Calu3 (cell line): ENCODE measurements at places on chromosomes 16 and 17.

GRCh38 chr16:25912321-25912720 lies 220.6 kb downstream of the HS3ST4 start:
- DNase-seq = no peak

GRCh38 chr16:4060823-4061222 lies 55.4 kb downstream of the ADCY9 start:
- DNase-seq = no peak

DNA sequence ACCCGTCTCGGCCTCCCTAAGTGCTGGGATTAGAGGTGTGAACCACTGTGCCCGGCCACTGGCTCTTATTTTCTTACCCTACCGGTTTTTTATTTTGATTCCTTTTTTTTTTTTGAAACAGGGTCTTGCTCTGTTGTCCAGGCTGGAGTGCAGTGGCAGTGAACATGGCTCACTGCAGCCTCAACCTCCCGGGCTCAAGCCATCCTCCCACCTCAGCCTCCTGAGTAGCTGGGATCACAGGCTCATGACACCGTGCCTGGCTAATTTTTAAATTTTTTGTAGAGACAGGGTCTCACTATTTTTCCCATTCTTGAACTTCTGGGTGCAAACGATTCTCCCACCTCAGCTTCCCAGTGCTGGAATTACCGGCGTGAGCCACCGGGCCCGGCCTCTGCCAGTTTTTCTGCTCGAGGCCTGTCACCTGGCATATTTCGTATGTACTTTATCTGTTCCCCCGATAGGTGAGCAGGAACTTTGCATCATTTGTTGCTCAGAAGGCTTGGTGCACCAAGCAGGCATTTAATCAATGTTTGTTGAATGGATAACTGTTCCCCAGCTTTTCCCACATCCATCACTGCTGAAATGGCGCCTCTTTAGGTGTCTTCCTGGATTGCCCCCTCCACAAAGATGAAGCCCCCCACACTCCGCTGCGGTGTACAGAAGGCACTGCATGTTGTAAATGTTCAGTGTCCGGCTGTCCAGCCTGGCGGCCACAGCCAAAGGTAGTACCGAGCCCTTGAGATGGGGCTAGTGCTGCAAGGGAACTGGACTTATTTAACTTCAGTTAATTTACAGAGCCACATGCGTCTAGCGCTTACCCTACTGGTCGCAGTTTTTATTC lies 858 bp upstream of the TELO2 start:
- no peak for DNase-seq

GRCh38 chr16:50035468-50035992 lies 10.5 kb downstream of the CNEP1R1 start:
- no peak for DNase-seq

DNA sequence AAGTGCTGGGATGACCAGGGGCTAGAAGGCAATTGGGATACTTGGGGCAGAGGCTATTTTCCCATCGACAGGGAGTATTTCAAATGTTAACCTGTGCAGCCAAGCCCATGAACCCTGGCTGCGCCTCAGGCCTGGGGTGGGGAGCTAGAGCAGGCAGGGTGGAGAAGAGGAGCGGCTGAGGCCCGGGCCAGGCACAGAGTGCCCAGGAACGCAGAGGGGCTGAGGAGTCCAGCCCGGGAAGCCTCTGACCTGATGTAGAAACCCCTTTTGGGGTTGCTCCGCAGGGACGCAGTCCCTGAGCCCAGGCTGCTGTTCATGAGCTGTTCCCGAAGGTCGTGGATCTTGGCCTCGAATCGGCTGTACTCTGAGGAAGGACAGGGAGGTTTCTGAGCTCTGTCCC lies 16.8 kb upstream of the ASGR1 start:
- DNase-seq = no peak

DNA sequence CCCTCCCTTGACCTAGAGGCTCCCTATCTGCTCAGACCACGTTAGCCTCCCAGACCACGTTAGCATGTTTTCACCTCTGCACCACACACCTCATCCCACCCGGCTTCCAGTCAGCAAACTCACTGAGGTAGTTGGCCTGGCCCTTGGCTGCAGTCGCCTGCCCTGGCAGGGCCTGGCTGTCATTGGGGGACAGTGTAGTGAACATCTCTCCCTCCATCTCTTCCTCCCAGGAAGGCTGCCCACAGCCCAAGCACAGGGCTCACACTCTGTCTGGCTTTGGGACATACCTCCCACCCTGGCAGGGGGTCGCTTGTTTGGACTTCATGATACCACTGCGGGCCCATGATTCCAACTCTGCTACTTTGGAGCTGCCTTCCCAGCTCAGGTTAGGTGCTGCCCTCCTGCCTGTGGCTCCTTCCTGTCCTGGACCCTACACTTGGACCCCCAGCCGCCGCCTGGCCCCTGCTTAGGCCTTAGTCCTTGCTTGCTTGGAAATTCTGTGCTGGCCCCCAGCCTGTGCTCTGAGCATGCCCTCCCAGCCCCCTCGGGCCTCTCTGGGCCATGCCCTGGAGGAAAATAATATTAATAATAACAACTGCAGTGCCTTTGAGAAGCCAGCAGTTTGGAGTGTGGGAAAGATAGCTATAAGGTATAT lies 167.7 kb downstream of the COPRS start:
- DNase-seq = no peak

DNA sequence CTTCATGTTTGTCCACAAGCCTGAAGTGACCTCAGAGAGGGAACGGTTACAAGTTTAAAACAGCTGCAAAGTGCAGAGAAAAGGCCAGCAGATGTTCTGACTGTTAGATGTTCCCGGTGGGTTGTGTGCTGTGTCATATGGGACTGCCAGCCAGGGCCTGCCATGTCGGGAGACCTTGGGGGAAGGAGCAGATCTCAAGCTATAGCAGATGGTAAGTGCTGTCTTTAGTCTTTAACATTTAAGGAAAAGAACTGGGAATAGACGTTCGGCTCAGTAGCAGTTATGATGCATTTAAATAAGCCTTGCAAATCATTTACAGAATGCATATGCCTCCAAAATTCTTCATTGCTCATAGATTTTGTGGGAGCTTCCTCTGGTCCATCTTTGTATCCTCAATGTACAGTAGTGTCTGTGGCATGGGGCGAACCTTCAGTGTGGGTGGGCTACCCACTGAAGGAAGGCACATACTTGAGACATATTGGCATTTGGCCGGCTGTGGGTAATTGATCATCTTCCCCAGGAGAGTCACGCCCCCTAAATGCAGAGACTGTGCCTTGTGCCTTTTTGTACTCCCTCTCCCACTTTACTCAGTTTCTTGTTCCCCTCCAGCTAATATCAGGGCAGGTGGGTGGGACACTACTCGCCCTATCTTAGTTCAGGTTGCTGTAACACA lies 131.9 kb downstream of the NPIPB5 start:
- no peak for DNase-seq

DNA sequence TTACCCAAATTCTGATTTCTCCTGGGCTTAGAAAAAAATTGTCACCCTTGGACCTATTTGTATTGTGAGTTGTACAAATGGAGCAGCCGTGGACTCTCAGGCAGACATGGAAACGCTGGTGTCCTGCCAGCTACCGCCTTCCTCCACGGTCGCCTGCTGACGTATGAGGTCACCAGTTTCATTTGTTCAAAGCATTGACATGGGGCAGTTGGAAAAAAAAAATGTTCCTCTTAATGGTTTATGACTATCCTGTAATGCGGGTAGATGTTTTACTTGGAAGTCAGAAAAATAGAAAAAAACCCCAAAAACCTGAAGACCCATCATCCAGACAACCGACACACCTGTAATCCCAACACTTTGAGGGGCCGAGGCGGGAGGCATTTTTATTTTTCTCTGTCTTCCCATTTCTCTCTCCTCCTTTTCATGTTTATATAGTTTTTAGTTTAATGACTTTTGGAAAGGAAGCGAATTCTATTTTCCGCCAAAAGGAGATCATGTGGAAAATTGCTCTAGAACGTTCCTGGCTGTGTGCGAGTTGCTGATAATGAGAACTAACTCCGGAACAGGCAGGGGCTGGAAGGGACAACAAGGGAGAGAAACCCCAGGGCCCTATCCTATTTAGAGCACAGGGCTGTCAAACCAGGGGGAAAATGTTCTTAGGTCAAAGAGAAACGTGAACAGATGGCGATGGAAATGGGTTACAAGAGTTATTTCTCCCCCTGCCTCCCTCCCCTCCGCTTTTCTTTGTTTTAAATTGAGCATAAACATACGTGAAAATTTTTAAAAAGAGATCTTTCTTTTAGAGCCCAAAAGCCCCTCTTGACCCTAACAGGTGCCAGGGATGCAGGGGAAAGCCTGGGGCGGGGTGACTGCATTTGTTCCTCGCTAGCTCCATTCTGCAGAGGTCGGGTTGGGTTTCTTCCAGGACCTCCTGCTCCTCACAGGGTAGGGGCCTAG lies 13.7 kb downstream of the DNAH17 start:
- DNase-seq = no peak

- DNase-seq = no peak
Measured at GRCh38 chr16:61587526-61587925, 448.7 kb downstream of the CDH8 start.

DNA sequence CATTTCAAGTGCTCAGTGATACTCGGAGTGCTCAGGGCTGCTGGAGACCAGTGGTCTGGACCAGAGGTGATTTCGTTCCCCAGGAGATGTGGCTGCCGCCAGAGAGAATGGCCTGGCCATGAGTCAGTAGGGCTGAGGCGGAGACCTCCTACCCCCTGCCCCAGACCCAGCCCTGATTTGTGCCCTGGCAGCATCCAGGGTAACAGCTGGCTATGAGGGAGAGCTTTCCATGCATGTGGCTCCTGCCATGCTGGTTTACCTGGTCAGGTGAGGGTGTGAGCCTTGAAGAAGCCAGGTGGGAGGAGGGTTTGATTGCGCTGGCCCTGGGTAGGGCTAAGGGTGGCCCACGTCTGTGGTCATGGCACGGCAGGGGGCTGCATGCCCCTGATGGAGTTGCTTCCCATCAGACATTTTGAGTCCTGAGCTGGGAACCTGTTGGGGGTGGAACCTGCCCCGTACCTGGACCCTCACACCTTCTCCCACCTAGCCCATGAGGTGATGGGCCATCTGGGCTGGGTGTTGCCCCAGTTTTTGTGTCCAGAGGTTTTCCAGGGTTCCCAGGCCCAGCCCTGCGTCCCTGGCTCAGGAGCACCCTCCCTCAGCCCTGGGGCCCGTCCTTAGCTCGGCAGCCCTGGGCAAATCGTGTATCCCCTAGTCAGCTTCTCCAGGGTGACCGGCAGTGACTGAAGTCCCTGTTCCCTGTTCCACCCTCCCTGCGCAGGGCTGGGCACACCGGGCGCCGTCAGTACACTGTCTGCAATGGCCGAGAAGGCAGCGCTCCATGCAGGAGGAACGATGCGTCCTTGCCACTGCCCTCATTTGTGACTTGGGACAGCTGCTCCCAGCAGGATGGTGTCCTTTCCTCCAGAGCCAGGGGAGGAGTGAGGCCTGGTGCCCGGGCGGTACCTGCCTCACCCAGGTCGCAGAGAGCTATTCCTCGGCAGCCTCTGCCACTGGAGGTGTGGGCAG lies 9.0 kb upstream of the CSNK1D start:
- no peak for DNase-seq

GRCh38 chr16:74111456-74111982 lies 185.1 kb upstream of the PSMD7 start:
- no peak for DNase-seq

DNA sequence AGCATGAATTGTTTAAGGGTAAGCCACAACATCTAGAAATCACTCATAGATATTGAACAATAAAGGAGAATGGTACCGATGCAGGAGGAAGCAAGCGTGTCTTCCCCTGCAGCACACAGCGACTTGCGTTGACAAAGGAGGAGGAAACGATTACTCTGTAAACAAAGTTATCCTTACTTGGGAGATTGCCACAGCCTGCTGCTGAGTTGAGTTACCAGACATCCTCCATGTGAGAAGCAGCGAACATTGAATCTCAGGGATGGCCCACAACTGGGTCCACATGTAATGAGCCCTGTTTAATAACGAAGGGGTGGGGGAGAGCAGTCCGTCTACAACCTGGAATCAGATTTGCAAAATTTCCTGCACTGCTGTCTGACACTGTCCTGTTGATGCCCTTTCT lies 27.7 kb downstream of the CLUH start:
- no peak for DNase-seq

DNA sequence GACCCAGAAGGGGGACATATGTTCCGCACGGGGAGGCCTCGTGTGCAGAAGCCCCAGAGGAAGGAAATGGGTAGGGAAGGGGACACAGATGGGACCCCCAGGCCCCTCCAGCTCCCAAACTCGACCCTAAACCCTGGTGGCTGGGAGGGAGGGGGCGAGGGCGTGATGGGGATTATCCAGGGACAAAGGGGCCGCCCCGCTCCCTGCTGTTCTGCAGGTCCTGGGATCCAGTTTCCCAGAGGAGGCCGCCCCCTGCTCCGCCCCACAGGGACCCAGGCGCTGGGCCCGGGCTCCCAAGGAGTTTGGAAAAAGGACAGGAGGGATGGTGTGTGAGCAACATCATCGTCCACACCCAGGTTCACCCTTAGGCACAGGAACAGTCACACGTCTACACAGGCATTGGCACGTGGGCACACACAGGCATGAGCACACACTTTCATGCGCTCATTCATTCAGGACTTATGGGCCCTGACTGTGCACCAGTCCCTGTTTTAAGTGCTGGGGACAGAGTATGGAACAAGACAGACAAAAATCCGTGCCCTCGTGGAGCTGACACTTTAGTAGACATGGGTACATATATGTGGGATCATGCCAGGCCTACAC lies 12.8 kb upstream of the FBXL19 start:
- no peak for DNase-seq

DNA sequence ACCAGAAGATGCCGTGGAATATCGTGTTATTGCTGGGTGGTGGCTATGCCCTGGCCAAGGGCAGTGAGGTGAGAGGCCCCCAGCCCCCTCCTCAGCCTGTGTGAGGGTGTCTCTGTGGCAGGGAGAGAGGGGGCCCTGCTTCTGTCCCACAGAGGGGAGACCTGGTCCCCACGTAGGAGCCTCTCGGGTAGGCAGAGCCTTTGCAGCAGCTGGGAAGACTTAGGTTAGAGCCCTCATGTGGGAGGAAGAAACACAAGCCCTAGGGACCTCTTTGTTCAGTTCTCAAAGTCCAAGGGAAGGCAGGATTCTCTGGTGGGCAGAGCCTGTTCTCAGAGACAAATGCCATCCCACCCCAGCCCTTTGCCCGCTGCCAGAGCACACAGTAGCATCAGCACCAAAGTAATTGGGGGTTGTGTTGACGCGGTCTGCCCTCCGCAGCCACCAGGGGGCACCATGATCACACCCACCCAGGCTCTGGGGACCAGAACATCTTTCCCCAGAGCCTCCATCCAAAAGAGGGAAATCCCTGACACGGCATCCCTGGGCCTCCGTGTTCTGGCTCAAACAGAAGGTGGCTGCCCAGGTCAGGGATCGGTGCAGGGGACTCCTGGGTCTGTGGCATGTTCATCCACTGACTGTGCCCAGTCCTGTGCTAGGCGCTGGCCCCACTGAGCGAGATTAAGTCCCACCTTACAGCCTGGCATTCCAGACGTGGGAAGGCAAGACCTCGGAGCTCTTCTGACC lies 11.5 kb upstream of the FOXN1 start:
- peak; percentile 90 for DNase-seq

DNA sequence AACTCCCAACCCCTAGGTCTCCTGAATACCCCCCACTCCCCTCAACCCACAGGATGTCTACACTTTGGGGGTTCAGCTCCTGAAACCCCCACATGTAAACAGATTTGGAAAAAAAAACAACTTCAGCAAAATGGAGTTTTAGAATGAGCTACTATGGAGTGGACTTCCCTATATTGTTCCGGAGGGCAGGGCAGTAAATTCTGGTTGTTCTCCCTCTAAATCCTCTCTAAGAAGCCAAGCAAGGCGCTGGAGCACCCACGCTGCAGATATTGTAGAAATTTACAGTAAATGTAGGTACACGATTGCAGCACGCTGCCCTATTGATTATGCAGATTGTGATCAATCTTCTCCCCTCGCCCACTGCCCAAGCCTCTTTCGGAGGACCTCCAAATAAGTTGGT lies 8.5 kb upstream of the ZFHX3 start:
- no peak for DNase-seq

GRCh38 chr17:34249478-34249877 lies 5.6 kb upstream of the CCL2 start:
- DNase-seq = no peak
